ENCODE measurements at places on chromosomes 6 and 20.

DNA sequence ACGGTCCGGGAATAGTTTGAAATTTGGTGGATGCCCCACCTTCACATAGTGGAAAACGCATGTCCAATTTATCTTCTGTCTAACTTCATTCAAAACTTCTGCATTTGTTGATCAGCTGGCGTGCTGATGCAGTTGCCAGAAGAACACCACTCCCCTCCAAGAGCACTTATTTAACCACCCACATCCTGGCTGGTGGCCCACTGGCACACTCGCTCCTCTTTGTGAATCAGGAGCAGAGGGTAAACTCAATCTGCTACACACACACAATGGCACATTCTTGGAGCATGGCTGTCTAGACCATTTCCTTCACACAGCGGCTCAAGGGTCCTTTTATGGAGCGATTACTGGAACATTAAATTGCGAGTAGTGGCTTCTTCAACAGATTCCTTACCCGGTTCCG is 55.1 kb upstream of the CEP162 start:
- DNase-seq = peak; percentile 37

DNA sequence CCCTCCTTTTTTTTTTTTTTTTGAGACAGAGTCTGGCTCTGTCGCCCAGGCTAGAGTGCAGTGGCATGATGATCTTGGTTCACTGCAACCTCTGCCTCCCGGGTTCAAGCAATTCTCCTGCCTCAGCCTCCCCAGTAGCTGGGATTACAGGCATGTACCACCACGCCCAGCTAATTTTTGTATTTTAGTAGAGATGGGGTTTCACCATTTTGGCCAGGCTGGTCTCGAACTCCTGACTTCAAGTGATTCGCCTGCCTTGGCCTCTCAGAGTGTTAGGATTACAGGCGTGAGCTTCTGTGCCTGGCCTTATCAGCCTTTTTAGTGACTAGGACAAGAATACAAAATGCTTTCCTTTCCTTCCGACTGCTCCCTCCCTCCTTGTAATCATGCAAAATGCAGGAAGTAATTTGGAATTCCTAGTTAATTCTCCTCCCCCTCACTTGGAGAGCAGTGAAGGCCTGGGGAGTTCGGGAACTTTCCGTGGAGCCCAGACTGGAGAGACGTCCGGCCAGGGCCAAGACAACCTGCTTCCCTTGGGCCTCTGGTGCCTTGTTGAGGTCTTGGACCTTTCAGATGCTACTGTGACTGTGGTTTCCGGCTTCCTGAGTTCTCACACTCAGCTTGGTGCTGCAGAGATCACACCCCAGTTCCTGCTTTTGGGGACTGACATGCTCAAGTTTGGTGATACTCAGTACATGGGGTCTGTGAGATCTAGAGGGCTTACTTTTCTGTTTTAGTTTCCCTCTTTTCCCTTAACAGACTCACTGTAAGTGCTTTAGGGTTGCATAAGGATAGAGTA is 3.9 kb upstream of the PHF20 start:
- no peak for DNase-seq

- DNase-seq = no peak
These were observed 4.9 kb upstream of the UBE2J1 start for GRCh38 chr6:89357390-89357789.

- no peak for DNase-seq
These were observed 258.9 kb downstream of the KIF16B start for GRCh38 chr20:16314320-16314719.

- DNase-seq = no peak
These were observed 9.0 kb upstream of the RIPPLY2 start for GRCh38 chr6:83844170-83844569.

GRCh38 chr6:96841345-96841744 is 4.1 kb upstream of the GPR63 start:
- no peak for DNase-seq

All from NCI-H2029 treated with DMSO at 0.1 percent for 48 hours (cell line).